ENCODE measurements at places on chromosomes 5 and 9. TPM values are rescaled to one million over a fixed set of nuclear protein-coding genes. Genes with fewer than 3 reads are reported as not detected.

Gene LCN15
- total RNA-seq = not detected

Gene LIX1
- total RNA-seq = not detected

Gene SLCO4C1
- total RNA-seq = not detected

Gene DRD1
- total RNA-seq = under 0.01 TPM

Gene FRRS1L
- 0.50 TPM for total RNA-seq

Gene IL7R
- 2.2 TPM for total RNA-seq

Gene WDR55
- 34.9 TPM for total RNA-seq

Gene AGPAT2
- 35.9 TPM for total RNA-seq
